ENCODE measurements at places on chromosomes 2 and 18. TPM values are rescaled to one million over a fixed set of nuclear protein-coding genes. Genes with fewer than 3 reads are reported as not detected.

DNA sequence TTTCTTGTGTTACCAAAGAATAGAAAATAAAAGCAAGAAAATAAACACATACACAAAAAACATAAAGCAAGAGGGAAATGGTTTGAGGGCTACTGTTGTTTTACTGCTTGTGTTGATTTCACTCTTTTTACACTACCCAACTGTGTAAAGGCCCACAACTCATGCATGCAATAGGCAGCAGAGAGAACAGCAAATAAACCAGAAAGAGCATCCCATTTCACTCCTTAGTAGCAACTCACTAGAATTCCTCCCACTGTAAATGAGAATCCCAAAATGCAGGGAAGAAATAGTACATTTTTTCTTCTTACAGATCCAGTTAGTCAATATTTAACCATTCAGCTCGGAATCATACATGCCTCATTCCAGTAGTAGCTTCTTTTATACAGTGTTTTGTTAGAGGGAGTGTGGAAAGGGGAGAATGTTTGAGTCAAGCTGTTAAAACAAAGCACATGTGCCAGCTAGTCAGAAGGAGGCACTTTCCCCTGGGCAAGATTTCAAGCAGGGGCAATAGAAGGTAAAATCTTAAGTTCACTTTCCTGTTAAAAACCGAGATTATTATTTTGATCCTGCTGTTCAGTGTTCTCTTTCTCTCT, 147.2 kb upstream of the FAM98A start:
- H3K36me3 ChIP-seq, result no peaks in the 10 kb centered on the region
- no peaks in the 10 kb centered on the region for H3K4me1 ChIP-seq
- H3K27ac ChIP-seq, result no peak overlapping the region
- no peaks in the 10 kb centered on the region for H3K27me3 ChIP-seq
- no peak for DNase-seq

DNA sequence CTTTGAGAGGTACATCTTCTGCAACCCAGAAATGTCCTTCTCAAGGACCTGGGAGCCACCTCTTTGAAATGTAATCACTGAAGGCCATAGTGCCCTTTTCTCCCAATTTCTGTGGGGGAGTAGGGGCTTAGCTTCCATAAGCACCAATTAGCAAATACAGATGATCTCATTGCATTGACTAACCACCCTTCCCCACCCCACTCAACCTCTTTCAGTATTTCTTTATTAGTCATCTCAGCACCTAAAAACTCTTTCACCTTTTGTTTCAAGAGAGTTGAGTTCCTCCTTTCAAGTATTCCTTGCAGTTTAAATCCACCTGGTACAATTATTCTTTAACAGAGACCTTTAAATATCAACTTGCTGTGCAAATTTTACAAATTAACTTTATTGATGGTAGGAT, 1011.8 kb upstream of the CDH2 start:
- DNase-seq, result no peak
- H3K4me1 ChIP-seq, result no peaks in the 10 kb centered on the region
- H3K27me3 ChIP-seq, result no peaks in the 10 kb centered on the region

- H3K27ac ChIP-seq, result no peak overlapping the region
- no peaks in the 10 kb centered on the region for H3K4me1 ChIP-seq
- H3K36me3 ChIP-seq, result no peaks in the 10 kb centered on the region
- H3K4me3 ChIP-seq, result no peak overlapping the region
- H3K27me3 ChIP-seq, result no peaks in the 10 kb centered on the region
Measured at GRCh38 chr18:31176531-31176930, 13.9 kb upstream of the DSC1 start.

Gene VWC2L
- not detected for total RNA-seq

Gene CCDC74B
- 1.4 TPM for total RNA-seq
